ENCODE measurements at places on chromosomes 13 and 19.

DNA sequence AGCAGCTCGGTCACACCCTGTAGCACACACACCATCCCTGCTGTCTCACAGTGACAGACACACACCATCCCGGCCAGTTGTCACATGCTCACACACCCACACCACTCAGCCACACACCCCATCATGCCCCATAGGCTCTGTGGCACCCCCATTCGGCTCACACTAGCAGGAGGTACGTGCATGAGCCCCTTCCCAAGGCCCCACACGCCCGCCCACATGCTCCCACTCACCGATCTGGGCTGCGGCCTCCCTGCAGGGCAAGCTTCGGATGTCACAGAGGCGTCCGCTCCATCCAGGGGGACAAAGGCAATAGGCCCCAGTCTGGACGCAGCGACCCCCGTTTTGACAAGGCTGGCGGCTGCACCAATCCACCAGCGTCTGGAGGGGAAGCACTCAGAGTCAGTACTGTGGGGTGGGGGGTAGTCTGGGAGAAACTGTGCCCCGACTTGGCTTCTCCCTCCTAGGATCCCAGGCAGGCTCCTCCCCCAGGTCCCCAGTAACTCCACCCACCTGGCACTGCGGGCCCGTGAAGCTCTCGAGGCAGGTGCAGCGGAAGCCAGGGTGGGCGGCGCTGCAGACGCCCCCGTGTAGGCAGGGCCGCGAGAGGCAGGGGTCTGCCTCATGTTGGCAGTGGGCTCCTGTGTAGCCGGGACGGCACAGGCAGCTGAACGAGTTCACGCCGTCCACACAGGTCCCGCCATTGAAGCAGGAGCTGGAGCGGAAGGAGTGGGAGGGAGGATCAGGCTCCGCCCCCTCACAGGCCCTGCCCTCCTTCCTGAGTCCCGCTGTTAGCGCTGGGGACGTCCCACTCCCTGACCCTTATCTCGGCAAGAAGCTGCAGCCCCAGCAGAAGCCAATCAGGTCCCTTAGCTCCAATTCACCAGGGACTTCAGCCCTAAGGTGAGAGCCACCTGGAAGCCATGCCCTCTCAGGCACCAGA lies 20.1 kb downstream of the NOTCH3 start:
- no peak for DNase-seq

GRCh38 chr19:38455031-38455430 lies 21.5 kb downstream of the RYR1 start:
- no peak for DNase-seq

- DNase-seq, result no peak
Observed at GRCh38 chr19:38946229-38947010, 15.7 kb downstream of the MRPS12 start.

DNA sequence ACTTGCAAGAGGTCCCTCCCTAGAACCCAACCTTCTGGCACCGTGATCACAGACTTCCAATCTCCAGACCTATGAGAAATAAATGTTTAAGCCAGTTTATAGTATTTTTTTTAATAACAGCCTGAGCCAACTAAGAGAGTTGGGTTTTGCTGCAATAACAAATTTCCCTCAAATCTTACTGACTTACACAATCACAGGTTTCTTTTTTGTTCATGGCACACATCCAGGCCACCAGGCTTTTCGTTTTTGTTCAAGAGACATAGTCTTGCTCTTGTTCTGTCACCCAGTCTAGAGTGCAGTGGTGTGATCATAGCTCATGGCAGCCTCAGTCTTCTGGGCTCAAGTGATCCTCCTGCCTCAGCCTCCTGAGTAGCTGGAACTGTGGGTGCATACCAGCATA lies 2.0 kb upstream of the SELENOV start:
- DNase-seq, result no peak

- no peak for DNase-seq
Observed at GRCh38 chr19:29715701-29716581, 880 bp upstream of the C19orf12 start.

- DNase-seq, result no peak
Observed at GRCh38 chr19:51364200-51365106, 1.7 kb downstream of the ETFB start.

DNA sequence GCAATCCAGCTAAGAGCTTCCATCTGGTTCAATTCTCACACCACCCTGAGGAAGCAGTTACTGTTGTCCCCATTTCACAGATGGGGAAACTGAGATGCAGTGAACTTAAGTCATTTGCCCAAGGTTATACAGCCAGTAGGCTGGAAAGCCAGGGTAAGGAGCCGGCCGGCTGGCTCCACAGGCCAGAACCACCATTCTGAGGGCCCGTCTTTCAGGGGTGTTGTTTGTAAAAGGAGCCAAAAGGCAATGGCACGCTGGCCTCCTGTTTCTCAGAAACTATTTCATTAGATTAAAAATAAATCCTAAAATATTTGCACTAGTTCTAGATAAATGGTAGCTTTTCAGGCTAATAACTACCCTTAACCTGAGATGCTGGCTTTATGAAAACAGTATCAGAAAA lies 114.9 kb downstream of the CRYL1 start:
- DNase-seq, result no peak

- DNase-seq, result no peak
Observed at GRCh38 chr13:51815848-51816247, 11.9 kb upstream of the DHRS12 start.

- DNase-seq, result no peak
Observed at GRCh38 chr13:79901336-79901735, 420.4 kb downstream of the NDFIP2 start.

- no peak for DNase-seq
Observed at GRCh38 chr13:85503797-85504196, 295.4 kb downstream of the SLITRK6 start.

GRCh38 chr13:73000027-73000674 lies 58.7 kb upstream of the KLF5 start:
- no peak for DNase-seq

GRCh38 chr19:31254180-31254551 lies 95.1 kb downstream of the TSHZ3 start:
- no peak for DNase-seq

DNA sequence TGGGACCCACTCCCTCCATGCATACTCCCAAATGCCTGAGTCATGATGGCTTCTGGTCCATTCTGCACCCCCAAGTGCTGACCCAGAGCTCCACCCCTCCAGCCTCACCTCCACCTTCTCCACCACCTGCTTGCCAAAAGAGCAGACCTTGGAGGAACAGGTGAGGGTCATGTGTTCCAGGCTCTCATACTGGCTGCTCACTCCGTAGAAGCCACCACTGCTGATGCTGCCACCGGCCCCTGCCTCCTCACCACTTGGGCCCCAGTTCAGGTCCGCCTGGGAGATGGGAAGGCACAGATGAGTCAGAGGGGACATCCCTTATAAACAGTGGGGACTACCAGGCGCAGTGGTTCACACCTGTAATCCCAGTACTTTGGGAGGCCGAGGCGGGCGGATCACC lies 7.9 kb downstream of the CD37 start:
- DNase-seq, result no peak

DNA sequence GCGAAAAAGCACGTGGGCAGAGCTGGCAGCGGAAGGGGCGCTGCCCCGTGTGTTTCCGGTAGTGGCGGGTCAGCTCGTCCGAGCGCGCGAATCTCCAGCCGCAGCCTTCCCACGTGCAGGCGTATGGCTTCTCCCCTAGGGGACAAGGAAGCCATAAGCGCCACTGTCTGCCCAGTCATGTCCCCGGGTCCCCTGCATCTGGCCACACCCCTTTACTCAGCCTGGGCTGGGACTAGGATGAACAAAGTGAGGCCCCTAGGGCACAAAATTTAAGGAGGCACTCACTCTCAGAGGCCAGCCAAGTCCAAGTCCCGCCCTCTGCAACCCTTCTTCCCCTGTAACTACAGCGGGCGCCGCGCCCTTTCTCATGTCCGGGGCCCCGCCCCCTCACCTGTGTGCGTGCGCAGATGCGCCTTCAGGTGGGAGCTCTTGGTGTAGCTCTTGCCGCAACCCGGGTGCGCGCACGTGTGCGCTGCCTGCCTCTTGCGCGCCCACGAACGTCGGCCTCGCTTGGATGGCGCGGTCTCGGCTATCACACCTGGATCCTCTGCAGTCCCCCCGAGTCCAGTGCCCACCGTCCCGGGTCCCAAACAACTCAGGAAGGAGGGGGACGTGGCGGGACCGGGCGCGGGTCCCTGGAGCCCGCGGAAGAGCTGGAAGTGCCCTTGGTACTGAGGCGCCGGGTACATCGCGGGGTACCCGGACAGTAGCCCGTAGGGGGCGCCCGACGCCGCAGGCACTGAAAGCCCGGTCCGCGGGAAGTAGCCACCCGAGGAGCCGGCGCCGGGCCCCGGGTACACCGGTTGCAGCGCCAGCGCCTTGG lies 1.9 kb downstream of the KLF1 start:
- peak; percentile 79 for DNase-seq

DNA sequence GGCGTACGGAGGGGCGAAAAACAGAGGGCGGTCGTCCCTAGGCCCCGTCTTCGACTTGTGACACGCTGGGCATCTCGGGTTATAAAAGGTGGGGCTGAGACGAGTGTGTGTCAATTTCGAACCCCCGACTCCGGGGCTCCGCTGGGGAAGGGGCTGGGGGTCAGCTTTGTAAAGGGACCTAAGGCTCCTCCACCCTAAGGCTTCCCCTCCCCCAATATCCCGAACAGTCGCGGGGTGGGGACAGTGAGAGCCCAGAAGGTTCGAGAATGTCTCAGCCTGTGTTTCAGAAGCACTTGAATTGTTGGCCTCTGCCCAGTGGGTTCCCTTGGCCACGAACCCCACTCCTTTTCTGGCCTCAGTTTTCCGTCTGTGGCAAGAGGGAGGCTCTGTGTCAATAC lies 450 bp downstream of the SELENOW start:
- no peak for DNase-seq

DNA sequence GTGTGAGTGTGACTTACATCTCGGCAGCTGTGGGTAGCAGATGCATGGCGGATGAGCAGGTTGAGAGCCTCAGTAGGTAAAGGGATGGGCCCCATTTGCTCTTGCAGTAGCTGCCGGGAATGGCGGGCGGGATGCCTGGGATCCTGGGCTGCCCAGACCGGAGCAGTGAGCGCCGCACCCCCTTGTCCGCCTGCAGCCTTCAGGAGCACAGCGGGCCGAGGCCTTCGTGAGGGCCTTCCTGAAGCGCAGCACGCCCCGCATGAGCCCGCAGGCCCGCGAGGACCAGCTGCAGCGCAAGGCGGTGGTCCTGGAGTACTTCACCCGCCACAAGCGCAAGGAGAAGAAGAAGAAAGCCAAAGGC lies 4.1 kb downstream of the POP4 start:
- DNase-seq, result no peak

DNA sequence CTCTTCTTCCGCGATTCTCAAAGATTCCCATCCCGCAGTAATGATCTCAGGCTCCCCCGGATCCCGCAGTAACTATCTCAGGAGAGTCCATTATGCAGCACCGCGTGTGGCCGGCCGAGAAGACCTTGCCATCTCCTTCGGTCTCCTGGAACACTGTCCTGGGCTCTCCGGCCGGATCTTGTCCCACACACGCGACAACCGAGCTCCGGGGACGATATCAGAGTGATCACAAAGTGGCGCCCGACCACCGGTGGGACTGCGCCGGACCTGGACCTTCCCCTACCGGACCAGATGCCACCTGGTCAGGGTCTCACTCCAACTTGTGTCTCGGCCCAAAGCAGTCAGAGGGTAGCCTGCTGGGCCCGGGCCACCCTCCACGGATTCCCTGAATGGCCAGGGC lies 24.0 kb downstream of the MAN2B1 start:
- DNase-seq, result no peak

GRCh38 chr19:50803633-50804419 lies 13.6 kb downstream of the ACP4 start:
- DNase-seq, result no peak

DNA sequence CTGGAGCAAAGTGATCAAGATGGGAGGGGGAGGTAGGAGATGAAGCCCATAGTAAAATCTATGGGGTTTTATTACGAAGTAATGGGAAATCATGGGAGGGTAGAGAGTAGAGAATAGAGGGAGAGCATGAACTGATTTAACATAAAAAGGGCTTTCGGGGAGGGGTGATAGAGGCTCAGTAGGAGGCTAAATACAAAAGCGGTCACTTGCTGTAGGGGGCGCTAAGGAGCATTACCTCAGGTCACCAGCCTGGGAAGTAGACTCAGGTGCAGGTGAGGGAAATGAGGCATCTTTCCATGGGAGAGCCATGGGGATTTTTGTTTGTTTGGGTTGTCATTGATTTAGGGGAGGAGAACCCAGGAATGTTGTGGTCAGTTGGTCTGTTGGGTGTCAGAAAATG lies 14.1 kb downstream of the KRTDAP start:
- DNase-seq, result no peak

GRCh38 chr13:28041501-28041900 lies 53.0 kb upstream of the URAD start:
- no peak for DNase-seq

DNA sequence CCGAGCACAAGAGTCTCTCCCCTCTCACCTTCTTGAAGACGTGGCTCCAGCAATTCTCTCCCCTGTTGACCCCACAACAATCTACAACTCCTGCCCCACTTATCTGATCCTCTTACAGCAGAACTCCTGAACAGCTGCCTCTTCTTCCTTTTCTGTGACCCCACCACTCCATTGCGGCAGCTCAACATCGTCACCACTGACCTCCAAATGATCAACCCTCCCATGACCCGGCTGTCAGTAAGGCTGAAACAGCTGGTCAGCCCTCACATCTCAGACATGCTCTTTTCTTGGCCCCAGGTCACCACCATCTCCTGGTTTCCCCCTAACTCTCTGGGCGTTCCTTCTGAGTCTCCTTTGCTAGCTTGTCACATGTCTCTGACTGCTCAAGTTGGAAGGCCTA lies 1.8 kb downstream of the EXOSC5 start:
- no peak for DNase-seq

- DNase-seq, result no peak
Observed at GRCh38 chr19:10812196-10812595, 23.8 kb downstream of the TMED1 start.

DNA sequence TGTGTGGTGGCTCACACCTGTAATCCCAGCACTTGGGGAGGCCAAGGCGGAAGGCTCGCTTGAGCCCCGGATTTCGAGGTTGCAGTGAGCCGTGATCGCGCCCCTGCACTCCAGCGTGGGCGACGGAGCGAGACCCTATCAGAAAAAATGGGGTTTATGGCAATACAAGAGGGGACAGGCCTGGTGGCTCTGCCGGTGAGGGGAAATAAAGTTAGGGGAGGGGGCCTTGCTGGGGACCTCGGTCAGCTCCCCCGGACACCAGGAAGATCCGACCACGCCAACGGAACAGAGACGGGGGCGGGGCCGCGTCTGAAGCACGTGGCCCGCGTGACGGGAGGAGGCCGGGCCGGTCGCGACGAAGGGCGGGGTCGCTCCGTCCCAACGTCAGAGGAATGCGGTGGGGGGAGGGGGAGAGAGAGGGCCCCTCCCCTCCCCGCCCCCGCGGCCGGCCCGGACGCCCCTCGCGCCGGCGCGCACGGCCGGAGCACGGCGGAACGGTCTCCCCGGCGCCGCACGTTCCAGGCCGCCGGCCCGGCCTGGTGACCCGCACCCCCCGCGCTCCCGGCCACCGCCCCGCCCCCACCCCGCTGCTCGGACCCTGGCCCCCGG lies 1.9 kb upstream of the HNRNPL start:
- peak; percentile 81 for DNase-seq

DNA sequence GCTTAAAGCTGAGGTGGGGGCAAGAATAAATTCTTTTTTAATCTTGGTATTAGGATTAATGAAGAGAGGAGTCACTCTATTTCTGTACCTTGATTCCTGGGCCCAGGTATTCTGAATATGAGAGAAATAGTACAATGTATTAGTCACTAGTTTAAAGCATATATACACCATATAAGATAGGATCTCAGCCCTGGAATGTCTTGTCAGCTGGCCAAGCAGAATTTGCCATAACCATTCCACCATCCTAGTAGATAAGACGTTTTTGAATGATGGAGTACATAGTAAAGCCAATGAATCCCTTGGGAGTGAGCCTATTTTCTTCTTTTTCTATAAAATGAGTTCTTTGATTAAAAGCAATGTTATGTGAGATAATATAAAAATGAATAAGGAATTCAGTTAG lies 55.6 kb downstream of the UFM1 start:
- DNase-seq, result no peak
